ENCODE measurements at places on chromosomes 7 and 10.

DNA sequence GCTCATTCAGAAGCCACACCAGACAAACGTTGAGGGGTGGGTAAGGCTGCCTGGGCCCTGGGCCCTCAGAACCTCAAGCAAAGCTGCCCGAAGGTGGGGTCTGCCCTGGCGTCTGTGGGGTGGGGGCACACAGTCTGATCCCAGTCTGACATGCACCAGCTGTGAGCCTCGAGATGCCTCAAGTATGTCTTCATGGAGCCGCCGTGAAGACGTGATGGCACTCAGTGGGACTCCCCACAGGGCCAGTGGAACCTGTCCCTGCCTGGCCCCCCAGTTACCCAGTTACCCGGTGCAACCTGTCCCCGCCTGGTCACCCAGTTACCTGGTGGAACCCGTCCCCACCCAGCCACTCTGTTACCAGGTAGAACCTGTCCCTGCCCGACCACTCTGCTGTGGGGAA lies 351.2 kb downstream of the PTPRN2 start:
- no peak for DNase-seq

GRCh38 chr7:107284911-107285479 lies 116.2 kb downstream of the HBP1 start:
- DNase-seq, result no peak

GRCh38 chr10:12965571-12965970 lies 35.9 kb downstream of the CCDC3 start:
- DNase-seq, result no peak

GRCh38 chr7:156383526-156383925 lies 257.0 kb upstream of the RNF32 start:
- no peak for DNase-seq

DNA sequence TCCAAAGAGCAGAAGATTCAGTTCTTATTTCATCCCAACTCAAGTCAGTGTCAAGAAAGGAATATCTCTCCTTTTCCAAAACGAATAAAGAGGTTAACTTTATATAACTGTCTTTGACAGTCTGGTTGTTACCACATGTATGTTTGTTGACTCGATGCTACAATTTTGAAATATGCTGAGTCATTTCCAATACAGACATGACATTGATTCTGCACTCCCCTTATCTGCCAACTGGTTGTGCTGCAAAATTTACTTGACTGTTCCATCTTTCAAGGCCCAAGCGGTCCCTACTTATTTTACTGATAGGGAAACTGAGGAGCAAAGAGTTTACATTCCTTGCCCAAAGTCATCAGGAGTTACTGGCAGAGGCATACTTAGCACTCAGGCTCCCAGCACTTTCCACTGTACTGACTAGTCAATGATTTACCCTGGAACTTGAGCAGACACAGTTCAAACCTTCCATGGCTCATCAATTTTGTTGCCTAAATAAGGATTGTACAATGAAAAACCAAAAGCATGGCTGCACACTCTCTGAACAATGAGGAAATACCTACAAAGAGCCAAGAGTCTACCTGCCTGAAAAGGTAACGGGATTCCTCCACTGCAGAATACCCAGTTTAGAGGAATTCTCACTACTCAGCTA lies 52.8 kb downstream of the ABLIM1 start:
- DNase-seq, result no peak

DNA sequence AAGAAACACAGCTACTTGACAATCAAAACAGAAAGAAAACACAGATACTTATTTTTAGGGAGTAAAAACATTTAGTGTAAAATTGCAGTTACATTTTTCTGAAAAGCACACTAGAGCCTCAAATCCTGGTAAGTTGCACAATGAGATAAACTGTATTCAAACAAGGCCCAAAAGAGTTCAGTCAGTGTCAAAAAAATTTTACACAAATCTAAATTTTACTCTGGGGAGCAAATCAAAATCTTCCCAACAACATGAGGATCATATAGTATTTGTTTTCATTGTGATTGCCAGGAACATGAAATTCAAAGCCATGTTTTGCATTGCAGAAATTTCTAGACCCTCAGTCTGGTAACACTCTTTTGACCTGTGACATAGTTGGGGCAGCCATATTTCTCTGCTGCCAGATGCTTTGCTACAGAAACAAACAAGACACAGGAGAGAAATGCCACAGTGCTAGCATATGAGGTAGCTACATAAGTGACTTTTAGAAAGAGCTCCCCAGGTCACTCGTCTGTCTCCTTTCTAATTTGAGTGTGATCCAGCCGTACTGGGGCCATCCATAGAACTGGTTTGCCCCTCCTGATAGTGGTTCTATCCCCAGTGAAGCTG lies 49.6 kb downstream of the PDE1C start:
- DNase-seq, result no peak
